Stimulated activated naive B cell treated with anti-CD40 and anti-IgM and Interleukin-4, amounts not matched to agents 10 μg/mL and 1 μg/mL and 100 μg/mL, for 72 hours (primary cell): ENCODE measurements at places on chromosomes 5 and 9.

DNA sequence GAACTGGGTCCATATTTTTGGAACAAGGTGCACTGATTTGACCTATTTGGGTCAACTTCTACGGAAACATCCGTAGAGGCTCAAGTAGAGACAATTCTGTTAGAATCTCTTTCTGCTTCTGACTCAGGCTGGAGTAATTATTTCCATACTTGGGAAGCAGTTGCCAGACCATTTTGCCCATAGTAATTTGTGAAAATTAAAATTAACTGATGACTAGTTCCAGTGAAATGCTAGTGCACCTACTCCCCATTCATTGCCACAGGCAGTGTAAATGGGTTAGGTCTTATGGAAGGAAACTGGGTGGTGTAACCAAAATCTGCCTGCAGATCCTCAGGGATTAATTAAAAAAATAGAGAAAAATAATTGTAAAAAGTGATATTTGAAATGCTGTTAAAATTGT, 201.1 kb downstream of the TENT4A start:
- DNase-seq, result no peak

DNA sequence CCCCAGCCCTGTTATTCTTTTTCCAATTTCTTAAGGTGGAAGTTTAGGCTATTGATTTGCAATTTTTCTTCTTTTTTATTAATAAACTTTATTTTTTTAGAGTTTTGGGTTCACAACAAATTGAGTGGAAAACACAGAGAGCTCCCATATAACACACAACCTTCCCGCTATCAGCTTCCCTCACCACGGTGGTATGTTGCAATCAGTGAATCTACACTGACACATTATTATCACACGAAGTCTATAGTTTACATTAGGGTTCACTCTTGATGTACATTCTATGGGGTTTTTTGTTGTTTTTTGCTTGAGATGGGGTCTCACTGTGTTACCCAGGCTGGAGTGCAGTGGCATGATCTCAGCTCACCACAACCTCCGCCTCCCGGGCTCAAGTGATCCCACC, 4.8 kb upstream of the NFX1 start:
- no peak for DNase-seq

DNA sequence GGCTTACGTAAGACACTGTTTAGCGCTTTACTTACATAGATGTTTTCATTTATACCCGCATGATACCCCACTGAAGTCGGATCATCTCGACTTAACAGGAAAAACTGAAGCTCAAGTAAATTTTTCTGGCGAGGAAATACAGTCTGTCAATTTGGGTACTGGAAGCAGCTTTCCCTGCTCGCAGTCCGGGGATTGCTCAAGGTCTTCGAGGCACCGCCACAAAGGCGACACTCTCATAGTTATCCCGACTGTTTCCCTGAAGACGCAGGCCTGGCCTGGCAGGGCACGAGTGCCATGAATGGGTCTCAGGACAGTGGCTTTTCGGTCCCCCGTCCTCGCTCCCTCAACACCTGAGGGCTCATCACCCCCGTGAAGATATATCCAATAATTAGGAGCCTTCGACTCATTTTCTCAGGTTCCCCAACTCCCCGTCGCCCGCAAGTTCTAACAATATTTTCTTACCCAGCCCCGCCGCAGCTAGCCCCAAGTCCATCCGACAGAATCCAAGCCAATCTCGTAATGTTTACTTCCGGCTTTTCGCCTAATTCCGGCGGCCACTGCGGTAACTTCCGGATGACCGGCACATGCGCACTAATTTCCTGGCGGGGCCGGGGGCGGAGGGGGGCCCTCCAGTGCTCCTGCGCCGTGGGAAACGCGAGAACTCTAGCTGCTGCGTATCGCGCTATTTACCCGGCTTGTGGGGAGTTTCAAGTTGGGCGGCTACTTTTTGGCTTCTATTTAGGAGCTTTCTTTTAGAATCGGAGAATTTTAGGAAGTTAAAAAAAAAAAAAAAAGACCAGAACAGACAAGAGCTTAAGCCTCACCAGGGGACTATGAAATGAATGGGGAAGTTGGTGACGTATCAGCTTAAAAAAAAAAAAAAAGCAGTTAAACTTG, at the start of gene SLU7:
SLU7 (minus strand) TSS at position 521 of the 897 bp plus-strand sequence. CDS start 3,787 bp downstream, outside the sequence.
- peak; percentile 93 for DNase-seq

GRCh38 chr9:36194326-36195000, 3.7 kb downstream of the CLTA start:
- DNase-seq, result no peak

GRCh38 chr5:36172599-36172998, 20.7 kb downstream of the SKP2 start:
- no peak for DNase-seq

DNA sequence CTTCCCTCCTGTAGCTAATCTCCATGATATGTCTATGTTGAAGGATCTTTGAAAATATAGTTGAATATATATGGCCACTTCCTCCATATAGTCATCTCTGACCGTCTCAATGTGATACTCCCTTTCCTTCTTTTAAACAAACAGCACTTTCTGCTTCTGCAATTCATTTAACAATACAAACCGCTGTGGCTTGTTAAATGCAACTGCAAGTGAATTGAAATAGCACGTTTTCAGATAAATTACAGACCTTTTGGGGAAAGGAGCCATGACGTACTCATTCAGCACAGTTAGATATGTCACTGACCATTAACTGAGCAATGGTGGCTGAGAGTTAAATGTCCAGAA, 82.5 kb downstream of the FBXO38 start:
- DNase-seq, result no peak

DNA sequence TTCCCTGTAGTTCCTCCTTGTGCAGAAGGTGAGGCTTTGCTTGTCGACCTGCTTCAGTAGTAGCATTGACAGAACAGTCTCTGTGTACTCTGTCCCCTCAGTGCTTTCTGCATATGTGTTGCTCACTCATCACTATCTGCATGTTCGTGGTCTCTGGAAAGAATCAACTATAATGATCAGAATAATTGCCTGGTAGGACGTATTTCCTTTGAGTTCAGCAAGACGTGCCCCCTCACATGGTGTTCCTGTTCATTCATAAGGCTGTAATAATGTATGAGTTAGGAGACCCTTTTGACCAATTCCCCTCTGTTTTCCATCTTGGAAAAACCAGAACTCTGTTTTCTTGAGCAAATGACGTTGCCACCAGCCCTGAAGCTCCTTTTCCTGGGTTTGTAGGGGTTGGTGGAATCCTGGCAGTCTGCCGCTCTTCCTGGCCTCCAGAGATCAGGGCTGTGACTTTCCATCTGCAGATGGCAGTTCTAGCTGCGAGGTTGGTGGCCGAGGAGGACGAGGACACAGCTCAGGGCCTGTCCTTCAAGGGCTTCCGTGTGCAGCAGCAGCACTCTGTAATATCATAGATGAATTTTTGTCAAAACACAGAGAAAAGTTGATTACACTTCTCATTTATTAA, 61.9 kb downstream of the EXOSC2 start:
- no peak for DNase-seq

DNA sequence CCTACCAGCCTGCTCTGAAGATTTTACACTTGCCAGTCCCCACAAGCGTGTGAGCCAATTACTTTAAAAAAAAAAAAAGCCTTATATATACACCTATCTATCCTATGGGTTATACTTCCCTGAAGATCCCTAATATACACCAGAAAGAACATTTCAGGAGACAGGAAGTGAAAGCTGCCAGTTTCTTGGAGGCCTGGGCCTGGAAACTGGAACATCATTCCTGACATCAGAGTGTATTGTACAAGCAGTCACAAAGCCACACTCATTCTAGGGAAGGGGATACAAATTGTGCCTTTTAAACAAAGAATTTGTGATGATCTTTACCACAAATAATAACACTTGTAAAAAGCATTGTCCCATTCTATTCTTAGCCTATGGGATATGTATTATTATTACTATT, 98.3 kb upstream of the FBN2 start:
- DNase-seq, result no peak

DNA sequence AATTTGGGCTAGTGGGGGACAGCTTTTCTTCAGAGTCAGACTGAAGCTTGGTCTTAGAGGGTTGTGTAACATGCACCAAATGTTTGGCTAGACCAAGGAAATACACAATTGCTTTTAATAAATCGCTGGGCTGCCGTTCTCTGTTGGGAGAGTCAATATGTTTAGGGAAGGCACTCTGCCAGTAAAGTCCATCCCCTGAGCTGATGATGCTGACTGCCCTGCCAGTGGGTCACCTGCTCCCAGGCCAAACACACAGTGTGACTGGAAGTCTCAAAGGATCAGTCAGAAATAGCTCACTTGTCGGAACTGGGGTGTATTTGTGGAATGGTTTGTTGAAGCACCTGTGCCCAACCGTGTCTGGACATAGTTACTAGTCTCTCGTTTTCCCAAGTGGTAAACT, 17.9 kb upstream of the ZNF474 start:
- DNase-seq, result no peak

DNA sequence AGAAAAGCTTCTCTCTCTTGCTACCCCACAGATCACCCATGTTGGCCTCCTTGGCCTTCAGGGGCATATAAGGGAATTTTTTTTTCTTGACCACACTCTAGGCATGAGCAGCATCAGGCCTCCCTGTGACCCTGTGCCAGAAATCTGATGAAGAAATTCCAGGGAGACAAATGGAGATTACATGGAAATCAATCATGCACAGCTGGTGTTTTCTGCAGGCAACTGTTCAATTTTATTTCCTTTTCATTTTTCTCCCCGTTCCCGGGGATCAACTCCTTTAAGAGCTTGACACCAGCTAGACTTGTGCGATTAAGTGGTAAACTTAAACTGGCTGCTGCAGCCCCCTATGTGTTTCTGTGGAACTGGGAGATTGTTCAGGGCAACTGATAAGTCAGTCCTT, 59.3 kb downstream of the GALNT10 start:
- DNase-seq, result no peak

GRCh38 chr9:133882849-133883755, 109.0 kb downstream of the VAV2 start:
- no peak for DNase-seq

- no peak for DNase-seq
These were observed 9.7 kb upstream of the AJM1 start for GRCh38 chr9:136832581-136832980.
